ENCODE measurements at places on chromosomes 5 and 9. TPM values are rescaled to one million over a fixed set of nuclear protein-coding genes. Genes with fewer than 3 reads are reported as not detected.

C9 gene
- total RNA-seq, result 0.05 TPM

SLC34A3 gene
- total RNA-seq, result not detected

TEX53 gene
- total RNA-seq, result not detected

CAMLG gene
- total RNA-seq, result 28.3 TPM

AHRR gene
- 23.6 TPM for total RNA-seq

All from Panc1 (cell line).